ENCODE measurements at places on chromosomes 7 and 10.

DNA sequence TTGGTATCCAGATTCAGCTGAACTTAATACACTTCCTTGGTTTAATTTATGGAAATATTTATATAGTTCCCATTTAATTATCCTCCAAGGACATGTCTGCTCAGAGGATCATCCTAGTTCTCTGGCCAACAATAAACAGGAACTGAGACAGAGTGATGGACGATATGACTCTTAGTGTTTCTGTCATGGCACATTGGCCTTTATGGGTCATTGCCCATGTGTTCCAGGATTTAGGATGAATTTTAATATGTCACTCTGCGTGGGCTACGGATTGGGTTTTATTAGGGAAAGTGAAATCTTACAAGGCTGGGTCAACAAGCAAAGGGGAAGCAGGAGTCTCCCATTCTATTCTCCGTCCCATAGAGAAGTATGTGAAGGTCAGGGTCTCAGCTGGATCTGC lies 18.8 kb upstream of the TNPO3 start:
- DNase-seq, result no peak

GRCh38 chr7:94382132-94382531 lies 12.6 kb upstream of the COL1A2 start:
- no peak for DNase-seq

- no peak for DNase-seq
Observed at GRCh38 chr10:125638555-125638954, 44.4 kb downstream of the TEX36 start.

GRCh38 chr7:156773966-156774365 lies 119.0 kb downstream of the LMBR1 start:
- DNase-seq, result no peak

- no peak for DNase-seq
Observed at GRCh38 chr7:84637568-84638338, 443.2 kb upstream of the SEMA3A start.

- no peak for DNase-seq
Observed at GRCh38 chr10:69583106-69583505, 9.9 kb upstream of the NEUROG3 start.

GRCh38 chr7:74480861-74481417 lies 27.2 kb downstream of the GTF2IRD1 start:
- DNase-seq, result no peak

DNA sequence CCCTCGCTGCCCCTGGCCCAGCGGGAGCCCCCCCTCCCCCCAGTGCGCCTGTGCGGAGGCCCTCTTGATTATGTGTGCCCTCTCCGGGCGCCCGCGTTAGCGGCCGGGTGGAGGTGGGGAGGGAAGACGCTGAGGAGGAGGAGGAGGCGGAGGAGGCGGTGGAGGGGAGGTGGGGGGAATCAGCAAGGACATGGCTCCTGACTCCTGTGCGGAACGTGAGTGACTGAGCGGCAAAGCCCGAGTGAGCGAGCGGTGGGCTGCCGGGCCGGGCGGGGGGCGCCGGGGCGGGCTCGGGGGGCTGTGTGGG lies 201 bp downstream of the MLLT10 start:
- no peak for DNase-seq

GRCh38 chr10:29932991-29933390 lies 126.4 kb downstream of the JCAD start:
- no peak for DNase-seq

- no peak for DNase-seq
Observed at GRCh38 chr7:90165724-90166123, 11.5 kb downstream of the STEAP1 start.

DNA sequence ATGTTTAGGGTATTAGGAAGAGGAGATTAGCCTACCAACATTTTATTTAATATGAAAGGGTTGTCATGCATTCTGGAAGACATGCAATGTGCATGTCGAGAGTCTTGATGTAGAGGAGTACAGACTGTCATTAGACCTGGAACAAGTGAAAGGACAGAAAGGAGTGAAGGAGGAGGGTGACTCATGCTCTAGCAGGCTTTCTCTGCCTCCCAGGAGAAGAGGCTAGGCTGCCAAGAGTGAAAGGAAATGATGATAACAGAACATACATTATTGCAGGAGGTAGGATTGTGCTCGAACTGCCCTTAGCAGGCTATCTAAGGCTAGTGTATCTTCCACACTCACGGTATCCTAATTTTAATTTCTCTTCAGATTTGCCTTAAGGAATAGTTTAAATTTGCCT lies 228.8 kb downstream of the EXOC4 start:
- no peak for DNase-seq

- no peak for DNase-seq
Observed at GRCh38 chr7:904847-905246, 28.5 kb downstream of the GET4 start.

DNA sequence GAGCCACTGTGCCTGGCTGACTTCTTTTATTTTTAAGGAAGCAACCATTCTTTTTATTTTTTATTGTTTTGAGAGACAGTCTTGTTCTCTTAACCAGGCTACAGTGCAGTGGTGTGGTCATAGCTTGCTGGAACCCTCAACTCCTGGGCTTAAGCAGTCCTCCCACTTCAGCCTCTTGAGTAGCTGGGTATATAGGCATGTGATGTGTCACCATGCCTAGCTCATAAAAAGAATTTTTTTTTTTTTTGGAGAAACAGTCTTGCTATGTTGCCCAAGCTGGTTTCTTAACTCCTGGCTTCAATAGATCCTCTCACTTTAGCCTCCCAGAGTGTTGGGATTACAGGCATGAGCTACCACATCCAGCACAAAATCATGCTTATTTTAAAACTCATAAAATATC lies 5.8 kb downstream of the MCU start:
- DNase-seq, result no peak

DNA sequence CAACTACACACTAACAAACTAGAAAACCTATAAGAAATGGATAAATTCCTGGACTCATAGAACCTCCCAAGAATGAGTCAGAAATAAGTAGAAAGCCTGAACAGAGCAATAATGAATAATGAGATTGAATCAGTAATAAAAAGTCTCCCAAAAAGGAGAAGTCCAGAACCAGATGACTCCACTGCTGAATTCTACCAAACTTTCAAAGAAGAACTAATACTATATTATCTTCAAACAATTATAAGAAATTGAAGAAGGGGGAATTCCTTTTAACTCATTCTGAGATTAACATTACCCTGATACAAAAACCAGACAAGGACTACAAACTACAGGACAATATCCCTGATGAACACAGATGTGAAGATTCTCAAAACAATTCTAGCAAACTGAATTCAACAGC lies 47.8 kb upstream of the CDK6 start:
- DNase-seq, result no peak

DNA sequence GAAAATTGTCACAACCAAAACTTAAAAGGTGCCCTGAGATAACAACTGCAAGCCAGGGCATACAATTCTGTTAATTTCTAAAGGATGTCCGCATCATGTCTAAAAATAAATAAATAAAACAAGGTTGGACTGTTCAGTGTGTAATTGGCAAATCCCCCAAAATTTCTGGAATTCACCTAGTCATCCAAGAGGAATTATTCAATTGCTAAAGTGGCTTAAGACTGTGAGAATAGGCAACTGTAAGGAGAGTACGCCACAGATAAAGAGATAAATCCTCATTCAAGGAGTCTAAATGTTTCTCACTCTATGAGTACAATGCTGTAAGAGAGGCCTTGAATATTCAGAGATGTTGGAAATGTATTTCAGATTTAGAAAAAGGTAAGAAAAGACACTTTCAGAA lies 37.2 kb downstream of the PIK3AP1 start:
- DNase-seq, result no peak

- DNase-seq, result no peak
Observed at GRCh38 chr7:7653593-7654187, 13.1 kb downstream of the UMAD1 start.

- DNase-seq, result no peak
Observed at GRCh38 chr10:77553311-77553710, 84.3 kb downstream of the KCNMA1 start.

GRCh38 chr10:90905925-90906324 lies 15.0 kb downstream of the ANKRD1 start:
- no peak for DNase-seq

DNA sequence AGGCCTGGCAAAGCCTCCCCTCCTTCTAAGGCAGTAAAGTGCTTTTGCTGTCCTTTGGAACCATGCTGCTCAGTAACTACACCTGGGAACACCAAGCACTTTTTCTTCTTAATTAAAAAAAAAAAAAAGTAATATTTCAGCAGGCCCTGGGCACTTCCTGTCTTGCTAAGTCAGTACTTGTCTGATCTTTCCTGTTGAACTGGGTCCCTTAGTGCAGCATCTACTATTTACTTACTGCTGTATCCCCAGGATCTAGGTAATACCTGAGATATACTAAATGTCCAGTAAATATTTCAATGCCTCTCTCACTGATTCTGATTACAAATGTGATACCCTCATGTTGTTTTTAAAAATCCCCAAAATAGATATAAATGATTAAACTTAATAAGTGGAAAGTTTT lies 77.4 kb downstream of the PPP1R3C start:
- DNase-seq, result no peak

Measured in CMK (cell line).